ENCODE measurements at places on chromosomes 4 and X.

DNA sequence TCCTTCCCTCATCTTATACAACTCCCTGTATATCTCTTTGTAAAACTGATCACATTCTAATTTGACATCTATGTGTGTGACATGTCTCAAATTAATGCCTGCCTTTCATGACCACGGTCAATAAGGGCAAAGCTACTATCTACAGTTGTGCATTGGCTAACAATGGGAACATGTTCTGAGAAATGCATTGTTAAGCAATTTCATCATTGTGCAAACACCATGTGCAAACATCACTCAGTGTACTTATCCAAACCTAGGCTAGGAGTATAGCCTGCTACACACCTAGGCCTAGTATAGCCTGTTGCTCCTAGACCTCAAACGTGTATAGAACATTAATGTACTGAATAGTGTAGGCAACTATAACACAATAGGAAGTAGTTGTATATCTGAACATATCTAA, 95.0 kb downstream of the BANK1 start:
- no peak for DNase-seq

DNA sequence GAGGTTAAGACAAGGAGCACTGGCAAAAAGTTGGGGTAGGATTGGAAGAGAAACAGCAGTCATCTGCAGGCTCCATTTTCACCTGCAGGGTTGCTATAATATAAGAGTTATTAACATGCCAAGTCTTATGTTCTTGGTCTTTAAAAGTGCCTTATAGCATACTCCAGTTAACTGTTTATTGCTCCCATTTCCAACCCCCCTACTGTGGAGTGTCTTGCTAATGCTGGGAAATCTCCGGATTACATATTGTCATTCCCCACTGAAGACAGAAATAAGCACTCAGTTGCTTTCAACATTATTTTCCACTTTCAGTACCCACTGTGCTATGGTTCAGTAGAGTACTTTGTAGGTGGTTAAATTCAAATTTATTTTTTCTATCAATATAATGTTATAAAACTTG, 1014.3 kb downstream of the RPA4 start:
- no peak for DNase-seq

DNA sequence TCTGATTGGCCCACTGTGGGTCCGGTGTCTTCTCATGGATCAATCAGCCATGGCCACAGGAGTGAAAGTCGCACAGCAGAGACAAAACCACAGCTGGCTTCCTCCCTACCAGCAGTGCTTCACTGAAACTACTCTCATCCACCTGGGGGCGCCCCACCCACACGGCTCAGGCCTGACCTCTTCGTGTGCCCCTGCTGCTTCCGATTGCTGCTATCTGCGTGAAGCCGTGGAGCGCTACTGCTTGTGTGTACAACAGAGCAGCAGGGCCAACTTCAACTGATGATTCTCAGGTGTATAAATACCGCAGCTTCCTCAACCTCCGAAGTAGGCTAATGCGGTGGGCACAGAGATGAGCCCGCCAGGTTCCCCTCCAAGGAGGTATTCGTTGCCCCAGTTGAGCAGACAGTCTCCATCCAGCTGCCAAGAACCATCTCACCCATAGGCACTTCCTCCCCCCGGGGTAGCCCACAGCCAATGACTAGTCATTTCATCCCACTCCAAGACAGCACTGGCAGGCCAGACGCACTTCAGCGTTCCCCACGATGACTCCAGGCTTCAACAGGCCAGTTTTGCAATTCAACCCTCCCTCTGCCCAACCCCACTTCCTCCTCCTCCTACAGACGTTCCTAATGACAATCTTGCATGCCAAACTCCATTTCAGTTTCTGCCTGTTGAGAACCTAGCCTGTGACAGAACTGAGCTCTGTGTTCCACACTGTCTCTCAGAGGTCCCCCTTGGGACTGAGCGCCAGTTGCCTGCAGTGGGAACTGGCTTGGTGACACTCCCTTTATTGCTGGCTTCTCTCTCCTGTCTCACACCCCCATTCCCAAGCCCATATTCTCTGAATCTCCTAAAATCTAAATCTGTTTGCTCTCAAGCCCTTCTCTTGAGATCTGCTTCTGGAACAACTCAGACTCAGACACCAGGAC, 41.3 kb upstream of the ATP6AP2 start:
- DNase-seq = peak; percentile 14

DNA sequence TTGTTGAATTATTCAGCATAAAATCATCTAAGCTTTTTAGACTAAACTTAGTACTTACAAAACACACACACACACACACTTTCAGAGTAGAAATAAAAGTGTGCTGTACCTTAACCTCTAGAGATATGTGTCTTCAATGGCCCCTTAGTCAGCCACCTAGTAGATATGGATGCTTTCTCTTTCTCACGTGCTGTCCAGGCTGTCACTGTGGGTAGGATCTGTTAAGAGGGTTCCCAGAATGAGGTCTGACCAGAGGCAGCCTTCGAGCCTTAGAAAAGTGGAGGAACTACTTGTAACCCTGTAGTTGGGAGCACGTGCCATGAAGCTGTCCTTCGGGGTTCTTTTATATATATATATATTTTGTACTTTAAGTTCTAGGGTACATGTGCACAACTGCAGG, 117.9 kb downstream of the COL4A5 start:
- DNase-seq = no peak

DNA sequence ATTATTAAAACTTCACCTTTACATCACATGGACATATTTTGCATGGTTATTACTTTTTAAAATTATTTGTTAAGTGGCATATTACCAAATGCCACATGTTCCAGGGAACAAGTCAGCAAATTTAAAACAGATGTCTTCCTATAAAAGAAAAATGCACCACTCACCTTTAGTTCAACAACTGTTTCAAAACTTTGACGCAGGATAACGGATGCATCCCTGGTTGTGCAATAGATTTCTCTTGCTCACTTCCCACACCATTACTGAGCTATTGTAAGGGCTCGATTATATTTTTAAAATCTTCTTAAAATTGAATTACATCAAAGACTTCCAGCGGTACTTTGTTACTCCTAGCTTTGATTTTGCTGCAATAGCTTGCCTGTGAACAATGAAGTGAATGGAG, 93.0 kb upstream of the ARHGAP24 start:
- DNase-seq = no peak

All from stimulated activated CD4-positive, alpha-beta T cell treated with anti-CD3 and anti-CD28 coated beads, TNF-alpha, amount 100 ng/mL, for 24 hours (primary cell).